ENCODE measurements at places on chromosomes 4 and X.

DNA sequence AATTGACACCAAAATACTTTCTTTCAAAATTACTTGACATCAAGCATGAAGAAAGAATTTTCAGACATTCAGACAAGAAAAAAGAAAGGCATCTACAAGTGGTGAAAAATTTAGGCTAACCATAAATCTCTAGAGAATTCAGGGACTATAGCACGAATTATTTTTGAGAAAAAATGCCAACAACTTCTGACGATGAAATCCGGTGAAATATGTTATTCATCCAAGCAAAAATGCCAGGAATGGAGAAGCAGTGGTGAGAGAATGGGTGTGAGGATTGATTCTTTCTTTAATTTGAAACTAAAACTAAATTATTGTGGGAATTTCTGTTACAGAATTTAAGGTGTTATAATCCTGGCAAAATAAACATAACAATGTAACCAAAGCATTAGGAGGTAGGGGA is 69.4 kb upstream of the SORBS2 start:
- DNase-seq: no peak

GRCh38 chrX:14389682-14390081 is 139.7 kb upstream of the GLRA2 start:
- DNase-seq: no peak

DNA sequence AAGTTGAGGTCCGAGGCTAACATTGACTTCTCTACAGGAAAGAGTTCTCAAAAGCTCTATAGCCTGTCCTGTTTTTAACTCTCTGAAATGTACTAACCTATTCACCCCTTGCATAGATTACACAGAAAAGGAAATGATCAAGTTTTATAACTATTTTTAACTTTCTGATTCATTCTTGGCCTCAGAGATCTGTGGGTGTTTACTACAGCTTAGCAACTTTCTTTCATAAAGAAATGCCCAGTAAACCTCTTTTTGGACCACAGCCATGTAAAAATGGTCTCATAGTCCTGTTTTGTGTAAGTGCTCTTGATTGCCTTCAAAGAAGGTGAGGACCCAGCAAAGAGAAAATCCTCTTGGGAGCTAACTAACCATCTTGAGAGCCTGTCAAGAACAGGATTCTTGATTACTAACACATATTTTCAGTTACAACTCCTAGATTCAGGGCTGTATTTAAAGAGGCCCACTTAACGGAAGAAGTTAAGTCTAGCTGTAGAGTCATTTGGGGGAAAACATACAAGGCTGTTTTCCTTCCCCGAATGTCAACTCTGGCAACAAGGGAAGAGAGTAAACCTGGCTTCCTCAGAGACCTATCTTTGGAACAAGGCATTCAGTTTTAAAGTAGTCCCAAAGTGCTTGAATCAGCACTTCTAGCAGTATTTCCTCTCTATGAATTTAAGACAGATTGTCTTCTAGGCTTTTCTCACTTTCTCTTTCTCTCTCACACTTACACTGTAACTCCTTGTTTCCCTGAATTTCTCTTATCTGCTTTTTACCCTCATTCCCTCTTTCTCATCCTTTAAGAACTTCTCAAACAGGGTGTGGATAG is 78.2 kb downstream of the IL21 start:
- DNase-seq: no peak

GRCh38 chr4:12186526-12186925 is 757.8 kb upstream of the HS3ST1 start:
- DNase-seq: no peak

- DNase-seq: no peak
Observed at GRCh38 chr4:19437008-19437407, 814.7 kb upstream of the SLIT2 start.

GRCh38 chr4:167943872-167944505 is 148.3 kb upstream of the ANXA10 start:
- no peak for DNase-seq

GRCh38 chr4:126794363-126794762 is 838.4 kb upstream of the INTU start:
- no peak for DNase-seq

DNA sequence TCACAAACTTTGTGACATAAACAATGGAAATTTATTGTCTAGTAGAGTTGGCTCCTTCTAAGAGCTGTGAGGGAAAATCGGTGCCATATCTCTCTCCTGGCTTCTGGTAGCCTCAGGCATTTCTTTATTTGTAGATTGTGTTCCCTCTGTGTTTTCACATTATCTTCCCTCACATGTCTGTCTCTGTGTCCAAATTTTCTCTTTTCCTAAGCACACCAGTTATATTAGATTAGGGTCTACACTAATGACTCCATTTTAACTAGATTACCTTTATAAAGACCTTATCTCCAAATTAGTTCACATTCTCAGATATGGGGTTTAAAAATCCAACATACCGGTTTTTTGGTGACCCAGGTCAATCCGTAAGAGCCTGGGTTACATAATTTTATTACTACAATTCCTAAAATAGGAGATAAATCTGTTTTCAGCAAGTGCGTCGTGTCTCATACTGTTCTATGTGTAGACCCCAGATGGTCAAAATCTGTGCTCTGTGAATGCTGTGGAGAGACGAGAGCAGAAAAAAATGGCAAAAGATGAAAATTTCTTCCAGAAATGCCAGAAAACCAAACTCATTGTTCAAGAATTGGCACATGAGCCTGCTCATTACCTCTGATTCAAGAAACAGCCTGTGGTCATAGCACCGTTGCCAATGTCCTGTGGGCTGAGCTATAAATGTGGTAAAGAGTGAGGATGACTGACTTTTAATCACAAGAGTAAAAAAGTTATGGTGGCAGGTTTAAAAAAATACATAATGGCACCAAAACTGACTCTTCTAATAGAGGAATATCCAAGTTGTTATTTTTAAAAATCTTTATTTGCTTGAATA is 574.7 kb downstream of the PCDH7 start:
- no peak for DNase-seq

DNA sequence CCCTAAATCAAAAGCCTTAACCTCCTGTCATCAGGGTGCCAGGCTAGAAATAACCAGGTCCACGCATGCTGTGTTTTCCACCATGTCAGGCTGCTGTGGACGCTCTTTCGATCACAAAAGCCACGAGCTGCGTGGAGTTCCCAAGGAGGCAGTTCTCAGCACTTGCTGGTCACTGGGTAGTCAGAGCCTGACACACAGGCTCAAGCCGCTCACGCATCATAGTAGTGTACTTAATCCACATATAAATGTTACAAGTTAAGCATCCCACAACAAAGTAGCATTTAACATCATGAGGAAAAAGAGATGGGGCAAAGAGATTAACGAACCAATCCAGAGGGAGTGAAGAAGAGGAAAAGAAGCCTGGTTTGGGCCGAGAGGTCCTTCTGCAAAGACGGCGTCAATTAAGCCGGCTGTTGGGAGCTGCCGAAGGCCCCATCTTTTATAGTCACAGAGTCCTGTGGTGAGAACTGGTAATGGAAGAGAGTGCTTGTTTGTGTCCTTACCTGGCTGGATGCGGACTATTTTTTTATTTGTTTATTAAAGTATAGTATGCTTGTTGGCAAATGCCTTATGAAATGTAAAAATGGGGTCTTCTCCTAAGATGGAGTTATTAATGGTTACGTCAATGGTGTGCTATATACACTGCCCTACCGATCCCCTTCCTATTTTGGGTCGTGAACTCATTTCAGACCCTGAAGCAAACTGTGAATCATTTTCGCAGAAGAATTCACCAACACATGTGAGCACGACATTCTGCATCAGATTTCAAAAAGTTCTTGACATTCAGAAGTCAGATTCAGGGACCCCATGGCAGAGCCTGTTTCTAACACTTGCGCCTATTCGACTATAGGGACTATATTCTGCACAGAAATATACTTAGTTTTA is 675 bp downstream of the PRIMPOL start:
- DNase-seq: no peak

DNA sequence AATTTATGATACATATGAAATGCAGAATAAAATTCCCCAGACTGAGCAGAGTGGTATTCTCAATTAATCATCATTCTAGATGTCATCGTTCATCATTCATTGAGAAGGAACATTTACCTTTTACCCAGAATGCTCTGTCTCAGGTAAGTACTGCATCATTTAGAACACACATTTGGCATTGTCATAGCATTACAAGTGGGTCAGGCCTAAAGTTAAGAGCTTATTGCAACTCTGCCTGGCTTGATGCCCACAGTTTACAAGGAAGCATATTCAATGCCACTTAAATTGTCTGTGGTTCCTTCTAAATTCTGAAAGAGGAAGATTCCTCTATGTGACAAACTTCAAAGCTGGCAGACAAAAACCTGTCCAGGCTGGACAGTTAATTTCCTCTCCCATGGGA is 87.3 kb downstream of the CAMK2D start:
- no peak for DNase-seq

DNA sequence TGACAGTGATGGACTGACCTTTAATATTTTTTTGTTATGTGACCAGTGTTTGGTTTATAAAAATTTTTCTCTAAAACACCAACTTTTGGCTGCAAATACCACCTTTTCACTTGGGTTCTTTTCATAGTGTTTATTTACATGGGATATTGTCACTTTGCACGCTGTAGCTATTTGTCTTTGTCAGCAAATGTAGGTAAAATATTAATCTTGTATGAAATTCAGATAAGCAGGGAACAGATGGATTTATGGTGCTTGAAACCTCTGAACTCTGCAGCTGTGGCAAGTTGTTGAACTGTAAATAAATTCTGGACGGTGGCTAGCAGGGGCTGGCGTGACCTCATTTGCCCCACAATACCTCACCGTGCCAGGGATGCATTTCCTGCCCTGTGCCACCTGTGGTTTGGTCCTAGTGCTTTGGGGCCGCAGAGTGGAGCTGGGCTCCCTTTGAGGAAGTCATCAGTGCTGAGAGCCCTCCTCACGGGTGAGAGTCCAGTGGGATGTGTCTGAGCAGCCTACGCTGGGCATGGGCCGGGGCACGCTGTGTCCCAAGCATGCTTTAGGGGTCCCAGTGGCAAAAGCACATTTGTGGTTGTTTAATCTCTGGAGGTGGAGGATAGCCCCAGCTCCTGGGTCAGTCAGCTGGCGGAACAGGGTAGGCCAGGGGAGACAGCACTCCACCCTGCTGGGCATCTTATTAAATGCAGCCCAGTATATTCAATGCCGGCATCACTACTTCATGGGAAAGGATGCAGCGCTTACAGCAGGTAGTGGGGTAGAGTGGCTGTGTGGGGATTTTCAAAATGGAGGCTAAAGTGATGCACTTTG is 108.6 kb downstream of the TBL1X start:
- DNase-seq: no peak

DNA sequence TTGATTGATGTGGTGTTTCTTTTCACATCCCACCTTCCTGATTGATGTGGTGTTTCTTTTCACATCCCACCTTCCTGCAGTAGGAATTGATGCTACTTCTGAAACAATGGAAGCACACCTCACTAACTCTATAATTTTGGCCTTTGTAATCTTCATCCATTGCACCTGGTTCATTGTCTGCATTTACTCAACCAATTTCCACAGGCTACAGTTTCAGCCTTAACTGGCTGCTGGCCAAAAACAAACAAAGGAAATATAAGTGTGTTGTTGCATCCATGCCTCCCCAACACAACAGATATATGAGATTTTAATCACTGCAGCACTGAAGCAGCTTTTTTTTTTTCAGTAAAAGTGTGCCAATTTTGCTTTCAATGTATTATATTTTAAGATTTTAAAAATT is 867.6 kb upstream of the PCDH7 start:
- no peak for DNase-seq

DNA sequence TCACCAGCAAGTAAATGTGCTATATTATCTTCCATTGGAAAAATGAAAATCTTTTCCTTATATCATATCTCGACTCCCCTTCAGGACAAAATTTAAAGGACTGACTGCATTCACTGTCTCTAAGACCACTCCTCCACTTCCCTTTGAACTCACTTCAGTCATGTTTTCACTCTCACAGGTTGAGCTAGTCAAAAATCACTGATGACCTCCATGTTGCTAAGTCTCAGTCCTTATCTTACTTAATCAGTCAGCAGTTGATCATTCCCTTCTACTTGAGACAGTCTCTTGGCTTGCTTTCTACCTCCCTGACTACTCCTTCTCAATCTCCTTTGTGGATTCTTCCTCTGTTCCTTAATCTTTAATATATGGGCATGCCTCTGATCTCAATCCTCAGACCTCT is 117.0 kb upstream of the LSM6 start:
- no peak for DNase-seq

GRCh38 chr4:234178-234577 is 71.1 kb downstream of the ZNF732 start:
- DNase-seq: no peak

GRCh38 chr4:162787120-162787519 is 379.6 kb downstream of the NAF1 start:
- DNase-seq: no peak

- DNase-seq: no peak
Observed at GRCh38 chr4:17329046-17329445, 182.8 kb downstream of the QDPR start.

- no peak for DNase-seq
Observed at GRCh38 chrX:54495814-54496516, at the start of gene FGD1. TSS of gene FGD1 (minus strand) at chrX:54496234. CDS start at chrX:54495432, 802 bp downstream.

- no peak for DNase-seq
Observed at GRCh38 chrX:140292961-140293360, 211.9 kb downstream of the SOX3 start.

- no peak for DNase-seq
Observed at GRCh38 chr4:107391630-107392028, 328.4 kb downstream of the PAPSS1 start.

- DNase-seq: no peak
Observed at GRCh38 chrX:41293269-41293668, 40.7 kb upstream of the DDX3X start.

DNA sequence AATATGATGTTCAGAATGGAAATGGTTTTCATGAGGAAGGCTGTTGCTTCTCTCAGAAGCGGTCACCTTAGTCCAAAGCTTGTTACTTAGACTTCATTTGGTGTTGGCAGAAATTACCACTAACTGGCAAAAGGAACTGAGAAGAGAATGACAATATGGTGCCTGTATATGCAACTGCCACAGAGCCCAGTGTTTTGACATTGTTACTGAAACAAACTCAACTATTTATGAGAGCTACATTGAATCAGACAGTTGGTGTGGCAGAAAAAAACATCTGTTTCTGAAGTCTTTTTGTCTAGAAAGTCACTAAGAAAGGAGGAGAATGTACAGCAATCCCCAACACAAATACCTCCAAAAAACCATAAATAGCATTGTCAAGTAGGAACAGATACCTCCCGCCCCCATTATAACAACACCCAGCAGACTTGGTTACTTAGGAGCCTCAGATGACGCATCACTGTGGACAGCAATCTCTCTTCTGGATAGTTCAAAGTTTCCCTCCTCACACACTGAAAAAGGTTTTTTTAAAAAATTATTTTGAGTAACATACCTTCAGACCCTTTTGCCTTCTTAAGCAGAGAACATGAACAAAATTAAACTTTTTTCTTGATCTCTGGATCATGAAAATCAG is 92.2 kb downstream of the MAML3 start:
- DNase-seq: no peak

GRCh38 chrX:53412446-53412845 is 10.0 kb downstream of the SMC1A start:
- DNase-seq: no peak
